Neural progenitor cell (in vitro differentiated cells): ENCODE measurements at places on chromosomes 2 and 18.

DNA sequence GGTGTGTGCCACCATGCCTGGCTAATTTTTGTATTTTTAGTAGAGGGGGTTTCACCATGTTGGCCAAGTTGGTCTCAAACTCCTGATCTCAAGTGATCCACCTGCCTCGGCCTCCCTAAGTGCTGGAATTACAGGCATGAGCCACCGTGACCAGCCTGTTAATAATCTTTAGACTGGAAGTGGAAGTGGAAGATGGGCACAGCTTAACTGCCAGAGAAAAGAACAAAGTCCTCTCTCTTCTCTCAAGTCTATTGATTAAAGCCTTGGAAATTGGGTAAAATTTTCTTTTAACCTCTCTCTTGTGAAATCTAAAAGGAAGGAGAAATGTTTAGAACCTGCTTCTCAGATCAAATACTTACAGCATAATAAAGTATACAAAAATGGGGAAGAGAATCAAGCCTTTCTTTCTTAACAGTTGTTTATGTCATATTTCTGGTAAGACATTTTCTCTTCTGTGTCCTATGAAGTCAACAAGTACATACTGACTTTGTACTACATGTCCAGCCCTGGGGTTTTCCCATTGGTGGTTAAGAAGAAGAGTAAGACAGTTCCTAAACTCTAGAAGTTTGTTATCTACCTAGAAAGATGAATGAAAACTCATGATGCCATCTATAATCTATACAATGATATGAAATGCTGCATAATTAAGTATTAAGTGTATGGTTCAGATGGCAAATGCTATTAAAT lies 4.6 kb downstream of the TMEM169 start:
- no peak for DNase-seq

GRCh38 chr2:84458551-84459017 lies 496 bp downstream of the SUCLG1 start:
- DNase-seq: peak; percentile 11

DNA sequence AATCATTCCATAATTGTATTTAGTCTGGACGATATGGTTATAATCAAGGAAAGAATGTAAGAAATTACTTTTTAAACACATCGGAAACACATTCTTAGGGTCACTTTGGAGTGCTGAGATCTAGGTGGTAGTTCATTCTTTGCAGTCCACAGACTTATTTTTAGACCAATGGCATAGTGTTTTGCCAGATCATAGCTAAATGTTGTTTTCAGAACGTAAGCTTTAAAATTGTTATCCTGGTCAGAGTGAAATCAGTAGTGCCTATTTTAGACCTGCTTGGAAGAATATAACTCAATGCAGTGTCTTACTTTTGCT lies 4.3 kb downstream of the MYL12A start:
- no peak for DNase-seq

- DNase-seq: no peak
Observed at GRCh38 chr2:83238111-83238510, 1221.0 kb downstream of the SUCLG1 start.

GRCh38 chr18:7585276-7585670 lies 18.2 kb downstream of the PTPRM start:
- no peak for DNase-seq

- DNase-seq: no peak
Observed at GRCh38 chr2:195404651-195405050, 252.4 kb upstream of the SLC39A10 start.

DNA sequence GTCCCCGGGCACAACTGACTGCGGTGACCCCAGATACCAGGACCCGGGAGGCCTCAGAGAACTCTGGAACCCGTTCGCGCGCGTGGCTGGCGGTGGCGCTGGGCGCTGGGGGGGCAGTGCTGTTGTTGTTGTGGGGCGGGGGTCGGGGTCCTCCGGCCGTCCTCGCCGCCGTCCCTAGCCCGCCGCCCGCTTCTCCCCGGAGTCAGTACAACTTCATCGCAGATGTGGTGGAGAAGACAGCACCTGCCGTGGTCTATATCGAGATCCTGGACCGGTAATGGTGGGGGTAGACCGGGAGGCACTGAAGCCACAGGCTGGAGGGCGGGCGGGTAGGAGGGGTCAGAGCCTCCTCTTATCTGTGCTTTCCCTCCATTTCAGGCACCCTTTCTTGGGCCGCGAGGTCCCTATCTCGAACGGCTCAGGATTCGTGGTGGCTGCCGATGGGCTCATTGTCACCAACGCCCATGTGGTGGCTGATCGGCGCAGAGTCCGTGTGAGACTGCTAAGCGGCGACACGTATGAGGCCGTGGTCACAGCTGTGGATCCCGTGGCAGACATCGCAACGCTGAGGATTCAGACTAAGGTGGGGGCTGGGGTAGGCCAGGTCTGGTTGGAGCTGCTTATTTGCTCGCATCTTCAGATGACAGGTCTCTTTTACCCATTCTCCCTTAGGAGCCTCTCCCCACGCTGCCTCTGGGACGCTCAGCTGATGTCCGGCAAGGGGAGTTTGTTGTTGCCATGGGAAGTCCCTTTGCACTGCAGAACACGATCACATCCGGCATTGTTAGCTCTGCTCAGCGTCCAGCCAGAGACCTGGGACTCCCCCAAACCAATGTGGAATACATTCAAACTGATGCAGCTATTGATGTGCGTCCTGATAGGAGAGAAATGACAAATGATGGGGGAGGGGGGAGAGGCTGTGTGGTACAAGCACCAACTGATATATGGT lies 780 bp downstream of the HTRA2 start:
- DNase-seq: peak; percentile 53

- DNase-seq: no peak
Observed at GRCh38 chr2:197996583-197996982, 192.2 kb downstream of the PLCL1 start.
